Aorta (tissue), 5 donors: ENCODE measurements at places on chromosomes 6 and 20. TPM values are rescaled to one million over a fixed set of nuclear protein-coding genes. Genes with fewer than 3 reads are reported as not detected.

DNA sequence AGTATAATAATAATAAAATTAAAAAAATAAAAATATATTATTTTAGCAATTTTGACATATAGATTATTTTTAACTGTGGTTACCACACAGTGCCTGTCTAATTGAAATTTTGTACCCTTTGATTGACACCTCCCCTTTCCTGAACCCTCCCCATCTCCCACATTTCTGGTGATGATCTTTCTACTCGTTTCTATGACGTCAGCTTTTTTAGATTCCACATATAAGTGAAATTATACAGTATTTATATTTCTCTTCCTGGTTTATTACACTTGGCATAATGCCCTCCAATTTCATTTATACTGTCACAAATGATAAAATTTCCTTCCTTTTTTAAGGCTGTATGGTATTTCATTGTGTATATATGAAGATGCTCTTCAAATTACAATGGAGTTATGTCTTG is 258.1 kb upstream of the PTCHD4 start:
- no peak for DNase-seq

Gene FAM162B
- 3.2 TPM for total RNA-seq

DNA sequence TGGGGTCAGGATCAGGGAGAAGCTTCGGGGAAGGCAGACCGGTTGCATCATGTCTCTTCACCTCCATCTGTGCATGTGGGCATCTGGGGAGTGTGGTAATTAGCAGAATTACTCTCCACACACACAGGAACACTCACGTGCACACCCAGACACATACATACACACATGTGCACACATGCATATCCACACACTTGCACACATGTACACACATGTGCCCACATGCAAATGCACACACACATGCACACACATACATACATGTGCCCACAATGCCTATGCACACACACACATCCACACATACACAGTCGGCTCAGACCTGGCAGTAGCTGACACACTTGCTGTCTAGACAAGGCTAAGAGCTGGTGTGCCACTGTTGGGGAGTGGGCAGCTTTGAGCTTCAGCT is 212.3 kb upstream of the PMEPA1 start:
- no peak for DNase-seq

DNA sequence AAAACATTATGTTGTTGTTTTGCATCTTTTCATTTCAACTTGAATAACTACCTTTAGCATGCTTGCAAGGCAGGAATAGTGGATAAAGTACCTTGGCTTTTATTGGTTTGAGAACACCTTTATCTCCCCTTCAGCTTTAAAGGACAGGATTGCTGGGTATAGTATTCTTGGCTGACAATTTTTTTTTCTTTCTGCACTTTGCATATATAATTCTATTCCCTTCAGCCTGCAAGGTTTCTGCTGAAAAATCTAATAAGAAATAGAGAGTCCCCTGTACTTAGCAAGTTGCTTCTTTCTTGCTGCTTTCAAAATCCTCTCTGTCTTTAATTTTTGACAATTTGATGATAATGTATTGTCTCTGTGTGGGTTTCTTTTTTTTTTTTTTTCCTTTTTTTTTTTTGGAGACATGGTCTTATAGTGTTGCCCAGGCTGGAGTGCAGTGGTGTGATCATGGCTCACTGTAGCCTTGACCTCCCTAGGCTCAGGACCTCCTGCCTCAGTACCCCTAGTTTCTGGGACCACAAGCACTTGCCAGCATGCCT is 47.1 kb downstream of the SMAP1 start:
- no peak for DNase-seq

Gene MICAL1
- total RNA-seq = 48.8 TPM

Gene TRIM15
- total RNA-seq = not detected

Gene PSORS1C1
- total RNA-seq = 4.3 TPM

- no peak for DNase-seq
These were observed 24.4 kb downstream of the SLC22A23 start for GRCh38 chr6:3432416-3432815.

- DNase-seq = no peak
These were observed 84.3 kb upstream of the THBS2 start for GRCh38 chr6:169337886-169338445.

GRCh38 chr6:28907394-28907793 is 16.4 kb downstream of the TRIM27 start:
- DNase-seq = peak; percentile 57

GRCh38 chr6:33731035-33731434 is 15.7 kb downstream of the IP6K3 start:
- no peak for DNase-seq

Gene SNPH
- total RNA-seq = 4.9 TPM

Gene TRMT6
- 8.9 TPM for total RNA-seq

Gene NHLRC1
- 1.6 TPM for total RNA-seq

Gene VARS1
- 49.6 TPM for total RNA-seq

Gene EYS
- not detected for total RNA-seq

DNA sequence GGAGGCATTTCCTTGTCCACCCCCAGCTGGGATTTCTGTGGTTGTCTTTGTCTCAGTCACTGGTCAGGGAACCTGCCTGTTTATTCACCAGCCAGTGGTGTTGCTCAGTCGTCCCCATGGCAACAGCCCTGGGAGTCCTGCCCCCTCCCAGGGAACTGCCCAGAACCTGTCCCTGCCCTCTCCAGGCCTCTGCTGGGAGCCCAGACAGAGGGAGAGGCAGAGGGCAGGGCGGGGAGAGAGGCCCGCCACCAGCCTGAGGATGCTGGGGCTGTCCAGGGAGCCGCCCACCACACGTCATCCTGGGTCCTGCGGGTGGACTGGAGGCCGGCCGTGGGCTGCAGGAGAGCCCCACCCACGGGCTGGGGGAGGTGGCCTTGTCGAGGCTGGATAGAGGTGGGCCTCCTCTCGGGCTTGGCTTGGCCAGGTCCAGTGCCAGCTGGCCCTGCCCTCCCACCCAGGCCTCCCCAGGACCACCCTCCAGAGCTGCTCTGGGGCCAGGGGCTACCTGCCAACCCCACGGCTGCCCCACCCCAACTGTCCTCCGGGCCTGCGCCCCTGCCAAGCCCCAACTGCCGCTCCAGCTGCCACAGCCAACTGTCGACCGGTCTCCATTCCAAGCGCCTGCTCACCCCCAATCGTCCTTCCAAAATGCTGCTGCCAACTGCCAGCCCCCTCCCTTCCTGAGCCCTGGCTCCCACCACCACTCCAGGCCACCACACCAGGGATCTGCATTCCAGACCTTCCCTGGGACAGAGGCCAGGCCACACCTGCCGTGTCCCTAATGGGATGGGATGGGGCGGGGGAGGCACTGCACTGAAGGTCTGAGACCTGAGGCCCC is 4.2 kb upstream of the ZBTB46 start:
- DNase-seq = peak; percentile 93

- DNase-seq = no peak
These were observed 178.5 kb downstream of the FRK start for GRCh38 chr6:115882174-115882573.

Gene SEL1L2
- total RNA-seq = not detected

DNA sequence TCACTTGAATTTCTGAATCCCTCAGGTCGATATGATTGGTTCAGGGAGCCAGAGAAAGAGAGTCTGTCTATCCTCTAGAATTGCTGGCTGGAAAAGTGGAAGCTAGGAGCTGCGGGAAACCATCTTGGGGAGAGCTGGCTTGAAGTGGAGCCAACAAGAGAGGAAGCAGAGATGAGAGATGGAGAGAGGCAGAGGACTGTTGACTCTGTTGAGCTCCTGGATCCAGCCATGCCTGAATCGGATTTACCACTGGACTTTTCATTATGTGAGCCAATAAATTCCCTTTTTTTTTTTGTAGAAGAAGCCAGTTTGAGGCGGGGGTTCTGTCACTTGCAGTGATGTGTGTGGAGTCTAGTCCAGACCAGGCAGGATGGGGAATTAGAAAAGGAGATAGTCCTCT is 13.9 kb upstream of the SLC9A8 start:
- no peak for DNase-seq
